ENCODE measurements at places on chromosomes 4 and X.

DNA sequence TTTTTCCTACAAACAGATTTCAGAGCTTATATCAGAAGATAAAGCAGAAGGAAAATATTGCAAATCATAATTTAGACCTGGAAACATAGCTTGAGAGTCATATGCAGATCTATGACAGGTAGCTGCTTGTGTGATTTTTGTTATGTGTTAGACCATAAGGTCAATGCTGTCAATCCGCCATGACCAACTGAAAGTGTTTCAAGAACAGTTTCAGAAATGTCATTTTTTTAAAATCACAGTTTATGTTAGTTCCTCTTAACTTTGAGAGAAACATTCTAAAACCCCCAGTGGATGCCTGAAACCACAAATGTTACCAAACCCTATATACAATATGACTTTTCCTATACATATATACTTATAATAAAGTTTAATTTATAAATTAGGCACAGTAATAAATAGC, 391.3 kb upstream of the FAM241A start:
- DNase-seq: no peak

DNA sequence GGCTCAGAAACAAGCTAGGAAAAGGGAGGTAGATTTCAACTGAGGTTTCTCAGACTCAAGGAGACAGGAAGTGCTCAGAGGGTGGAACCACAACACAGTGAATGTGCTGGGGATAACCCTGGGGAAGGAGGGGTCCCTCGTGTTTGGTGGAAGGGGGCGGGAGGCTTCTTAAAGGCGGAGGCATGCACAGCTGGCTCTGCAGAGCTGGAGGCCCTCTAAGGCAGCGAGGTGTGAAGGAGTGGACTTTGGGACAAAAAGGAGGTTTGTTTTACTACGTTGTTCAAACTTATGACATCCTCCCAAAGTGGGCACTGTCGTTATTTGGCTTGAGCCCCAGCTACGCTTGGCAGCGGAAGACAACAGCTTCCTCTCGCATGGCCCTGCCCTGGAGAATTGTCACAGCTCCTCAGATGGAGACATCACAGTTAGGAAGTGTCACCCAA, 21.7 kb upstream of the MTM1 start:
- no peak for DNase-seq

DNA sequence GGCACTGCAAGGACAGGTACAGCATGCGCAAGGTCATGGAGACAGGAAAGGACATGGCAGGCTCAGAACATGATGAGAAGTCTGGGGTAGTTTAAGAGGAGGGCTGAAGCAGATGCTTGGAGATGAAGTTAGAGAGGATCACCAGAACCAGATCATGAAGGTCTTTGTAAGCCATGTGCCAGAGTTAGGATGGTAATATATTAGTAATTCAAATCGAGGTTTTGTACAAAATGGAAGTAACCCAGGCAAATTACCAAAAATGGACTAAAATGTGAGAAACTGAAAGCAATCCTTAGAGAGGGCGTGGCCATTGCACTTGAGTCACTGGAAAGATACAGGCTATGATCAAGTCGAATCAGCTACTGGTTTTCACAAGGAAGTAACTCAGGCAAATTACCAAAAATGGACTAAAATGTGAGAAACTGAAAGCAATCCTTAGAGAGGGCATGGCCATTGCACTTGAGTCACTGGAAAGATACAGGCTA, 13.5 kb downstream of the RXFP1 start:
- DNase-seq: no peak

GRCh38 chr4:124596816-124597215, 115.7 kb downstream of the ANKRD50 start:
- no peak for DNase-seq

DNA sequence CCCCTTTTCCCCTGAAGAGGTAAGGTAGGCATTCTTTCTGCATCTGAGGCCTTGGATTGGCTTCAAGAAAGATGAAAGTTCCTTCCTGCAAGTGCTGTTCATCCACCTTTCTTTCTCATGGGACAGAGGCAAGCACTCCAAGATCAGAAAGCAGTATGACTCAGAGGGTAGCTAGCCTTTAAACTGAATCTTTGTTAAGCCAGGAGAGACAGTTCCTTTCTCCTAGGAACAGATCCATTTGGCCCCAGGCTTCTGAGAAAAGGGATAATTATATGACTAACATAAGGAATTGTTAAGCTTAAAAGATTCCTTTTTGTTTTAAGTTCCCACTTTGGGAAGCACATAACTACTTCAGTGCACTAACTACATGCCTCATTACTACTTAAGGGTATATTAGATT, 192.0 kb downstream of the PPP3CA start:
- no peak for DNase-seq

GRCh38 chr4:138290805-138291204, 48.7 kb upstream of the SLC7A11 start:
- no peak for DNase-seq

GRCh38 chrX:122703762-122704161, 480.3 kb upstream of the GRIA3 start:
- DNase-seq: no peak

DNA sequence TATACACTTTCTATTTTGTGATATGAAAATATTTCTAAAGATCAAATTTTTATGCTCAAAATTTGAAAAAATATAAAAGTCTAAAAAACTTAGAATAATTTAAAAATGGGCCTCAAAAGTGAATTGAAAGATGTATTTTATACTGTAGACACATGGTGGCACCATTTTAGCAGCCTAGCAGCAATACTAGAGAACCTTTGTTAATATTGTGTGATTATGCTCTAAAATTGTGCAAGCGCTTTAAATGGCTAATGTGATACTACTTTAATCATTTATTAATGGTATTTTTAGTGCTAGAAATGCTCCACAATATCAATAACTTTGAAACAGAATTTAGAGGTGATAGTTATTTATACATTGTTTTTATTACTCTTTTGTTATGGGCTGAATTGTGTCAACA, 3.7 kb upstream of the GUF1 start:
- no peak for DNase-seq

DNA sequence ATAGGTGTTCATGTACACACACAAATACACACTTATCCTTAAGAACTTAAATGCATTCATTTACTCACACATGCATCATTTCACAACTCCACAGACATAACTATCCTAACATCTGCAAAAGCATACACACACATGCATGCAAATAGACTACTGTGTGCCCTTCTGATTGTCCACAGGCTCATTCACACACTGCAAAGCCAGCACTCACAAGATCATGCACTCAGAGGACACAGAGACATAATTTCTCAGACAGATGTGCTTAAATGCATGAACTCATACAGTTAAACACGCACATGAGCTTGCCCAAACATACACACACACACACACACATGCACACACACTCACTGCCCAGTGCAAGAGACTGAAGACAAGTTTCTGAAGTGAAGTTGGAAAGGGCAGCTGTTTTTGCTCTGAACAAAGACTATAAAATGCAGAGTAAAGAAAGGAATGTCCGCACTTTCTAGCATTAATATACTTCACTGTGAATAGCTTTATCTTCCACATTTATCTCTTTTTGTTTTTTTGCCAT, 1018.0 kb upstream of the HS3ST1 start:
- no peak for DNase-seq

- DNase-seq: no peak
These were observed 108.2 kb downstream of the NSUN7 start for GRCh38 chr4:40857956-40858355.

DNA sequence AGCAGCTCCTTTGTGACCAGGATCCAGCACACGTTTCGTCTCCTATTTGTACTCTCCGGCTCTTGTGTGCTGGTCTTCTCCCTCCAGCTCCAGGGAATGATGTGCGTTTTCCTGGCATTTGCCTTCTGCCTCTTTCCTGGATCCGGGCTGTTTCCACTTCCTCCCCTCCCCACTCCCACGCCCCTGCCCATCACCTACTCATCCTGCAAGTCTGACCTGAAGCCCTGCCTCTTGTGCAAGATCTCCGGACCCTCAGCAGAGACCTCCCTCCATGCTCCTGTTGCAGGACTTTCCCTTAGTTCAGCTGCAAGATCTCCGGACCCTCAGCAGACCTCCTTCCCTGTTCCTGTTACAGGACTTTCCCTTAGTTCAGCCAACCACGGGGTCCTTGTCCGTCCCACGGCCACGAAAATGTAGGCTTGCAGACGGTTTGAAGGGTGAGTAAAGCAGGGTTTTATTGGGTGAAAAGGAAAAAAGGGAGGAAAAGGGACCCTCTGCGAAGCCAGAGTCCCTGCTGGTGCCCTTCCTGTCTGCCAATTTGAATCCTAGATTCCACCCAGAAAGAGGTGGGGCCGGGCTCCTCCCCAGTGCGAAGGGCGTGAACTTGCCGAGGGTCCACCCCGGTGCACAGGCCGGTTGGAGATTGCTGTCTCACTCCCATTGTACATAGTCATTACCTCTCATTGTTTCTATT, 74.4 kb upstream of the IRF2 start:
- no peak for DNase-seq

DNA sequence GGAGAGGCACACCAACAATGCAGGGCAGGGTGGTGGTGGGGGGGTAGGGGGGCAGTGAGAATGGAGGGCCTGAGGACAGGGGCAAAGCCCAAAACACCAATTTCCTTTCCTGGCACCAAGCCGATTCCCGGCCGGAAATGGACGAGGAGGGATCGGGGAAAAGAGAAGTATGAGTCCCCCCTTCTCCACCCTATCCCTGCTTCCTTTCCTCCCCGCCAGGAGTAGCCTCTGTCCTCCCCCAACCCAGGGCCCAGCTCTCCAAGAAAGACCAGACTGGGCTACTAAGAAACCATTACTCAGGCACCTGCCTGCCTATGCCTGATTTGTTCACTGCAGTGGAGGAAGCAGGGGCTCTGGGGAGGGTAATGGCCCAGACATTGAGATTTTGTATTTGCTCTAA, 402 bp downstream of the CCDC120 start:
- DNase-seq: no peak

- peak; percentile 30 for DNase-seq
These were observed 20.8 kb downstream of the NAT8L start for GRCh38 chr4:2079926-2080325.

DNA sequence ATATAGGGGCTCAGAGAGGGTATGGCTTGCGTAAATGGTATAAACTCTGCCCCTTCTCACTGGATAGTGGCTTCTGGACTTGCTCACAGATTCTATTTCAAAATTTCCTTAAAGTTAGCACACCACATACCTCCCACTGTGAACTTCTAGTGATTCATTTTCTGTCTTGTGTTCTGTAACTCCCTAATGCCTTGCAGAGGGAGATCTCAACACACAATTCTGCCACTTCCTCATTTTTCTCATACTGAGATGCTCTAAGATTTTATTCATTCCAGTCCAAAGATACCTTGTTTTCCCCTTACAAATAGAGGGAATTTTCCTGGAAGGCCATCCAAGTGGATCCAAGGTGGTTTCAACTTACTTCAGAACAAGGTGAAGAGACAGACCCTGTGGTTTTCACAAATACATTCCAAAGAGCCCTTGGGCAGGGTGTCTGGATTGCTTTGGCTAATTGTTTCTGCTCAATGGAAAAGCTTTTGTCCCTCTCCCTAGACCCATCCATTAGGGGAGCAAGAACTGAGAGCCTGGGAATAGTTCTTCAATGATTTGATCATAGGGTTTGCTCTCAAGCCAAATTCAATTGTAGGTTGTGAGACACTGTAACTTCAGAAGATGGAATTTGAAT, 52.1 kb upstream of the CAPN6 start:
- no peak for DNase-seq

DNA sequence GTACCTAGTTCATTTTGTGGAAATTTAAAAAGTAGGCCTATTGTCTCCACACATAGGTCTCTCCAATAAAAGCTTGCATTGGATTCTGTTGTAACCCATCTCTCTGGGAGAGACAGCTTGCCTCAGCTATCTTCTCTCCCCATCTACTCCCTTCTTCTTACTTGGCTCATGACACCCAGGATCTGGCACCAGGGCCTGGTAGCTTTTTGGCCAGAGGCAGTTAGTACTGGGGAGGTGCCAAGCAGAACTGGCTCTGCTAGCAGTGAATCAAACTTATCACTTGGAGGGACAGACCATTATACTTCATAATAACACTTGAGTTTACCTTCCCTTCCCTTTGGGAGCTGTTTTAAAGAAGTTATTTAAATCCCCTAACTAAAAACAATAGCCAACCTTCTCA, 31.8 kb downstream of the PLAC1 start:
- DNase-seq: no peak

GRCh38 chr4:114466299-114466698, 132.3 kb upstream of the UGT8 start:
- no peak for DNase-seq

DNA sequence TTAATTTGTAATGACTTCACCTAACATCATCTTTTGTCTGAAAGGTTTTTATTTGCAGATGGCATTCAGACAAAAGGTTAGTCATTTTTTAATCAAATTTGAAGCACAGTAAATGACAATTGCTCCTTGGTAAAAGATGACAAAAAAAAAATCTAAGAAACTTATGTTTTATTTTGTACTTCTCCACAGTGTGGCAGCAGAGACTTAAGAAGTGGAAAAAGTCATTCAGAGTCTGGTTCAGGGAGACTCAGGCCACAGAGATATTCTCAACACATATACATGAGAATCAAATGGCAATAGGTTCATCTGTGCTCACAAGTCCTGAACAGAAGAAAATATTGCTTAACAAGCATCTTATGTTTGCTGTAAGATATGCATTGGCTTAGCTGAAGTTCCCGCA, 436.2 kb downstream of the KCNIP4 start:
- DNase-seq: no peak

DNA sequence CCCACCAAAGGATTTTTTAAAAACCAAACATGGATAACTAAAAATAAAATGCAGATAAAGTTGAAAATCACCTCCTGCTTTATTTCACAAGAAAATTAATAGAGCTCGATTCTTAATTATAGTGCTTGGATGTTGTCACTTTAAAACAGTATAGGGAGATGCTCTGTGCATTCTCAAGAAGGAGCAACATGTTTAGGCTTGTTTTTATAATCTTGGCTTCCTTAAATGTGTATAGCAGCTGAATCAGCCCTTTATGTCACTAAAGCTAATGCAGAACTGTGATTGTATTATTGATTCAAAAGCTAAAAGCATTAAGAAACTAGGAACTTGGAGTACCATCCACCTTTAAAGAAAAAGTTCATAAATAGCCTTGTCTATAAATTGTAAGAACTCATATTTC, 12.9 kb downstream of the UTP3 start:
- no peak for DNase-seq

DNA sequence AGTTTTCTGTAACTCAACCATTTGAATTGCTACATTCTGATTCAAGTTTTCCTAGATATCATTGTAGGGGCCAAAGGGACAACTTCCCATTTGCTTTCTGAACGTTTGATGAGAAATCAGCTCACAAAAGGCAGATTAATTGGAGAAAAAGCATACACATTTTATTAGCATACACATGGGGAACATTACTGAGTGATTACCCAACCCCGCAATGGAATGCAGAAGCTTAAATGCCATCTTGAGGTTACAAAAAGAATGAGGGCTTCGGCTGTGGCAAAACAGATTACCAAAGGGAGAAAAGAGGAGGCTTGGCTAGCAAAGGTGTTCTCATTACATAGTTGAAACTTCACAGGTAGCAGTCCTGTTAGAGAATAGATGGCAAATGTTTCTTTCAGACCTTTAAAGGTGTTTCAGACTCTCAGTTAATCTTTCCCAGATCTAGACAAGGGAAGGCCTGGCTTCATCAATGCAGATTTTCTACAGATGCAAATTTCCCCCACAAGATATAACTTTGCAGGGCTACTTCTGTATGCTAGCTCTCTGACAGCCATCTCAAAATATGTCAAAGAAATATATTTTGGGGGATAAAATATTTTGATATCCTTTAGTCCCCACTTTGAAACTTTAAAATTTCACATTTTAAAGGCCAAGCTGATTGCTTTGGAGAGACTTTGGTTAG, 26.5 kb upstream of the HERC6 start:
- DNase-seq: no peak

GRCh38 chr4:609400-610050, 15.8 kb upstream of the PDE6B start:
- no peak for DNase-seq
